ENCODE measurements at places on chromosomes 16 and 17.

GRCh38 chr17:50035421-50035879, 20.5 kb upstream of the ITGA3 start:
- DNase-seq = no peak

GRCh38 chr16:11676799-11677198, 8.5 kb downstream of the SNN start:
- no peak for DNase-seq

DNA sequence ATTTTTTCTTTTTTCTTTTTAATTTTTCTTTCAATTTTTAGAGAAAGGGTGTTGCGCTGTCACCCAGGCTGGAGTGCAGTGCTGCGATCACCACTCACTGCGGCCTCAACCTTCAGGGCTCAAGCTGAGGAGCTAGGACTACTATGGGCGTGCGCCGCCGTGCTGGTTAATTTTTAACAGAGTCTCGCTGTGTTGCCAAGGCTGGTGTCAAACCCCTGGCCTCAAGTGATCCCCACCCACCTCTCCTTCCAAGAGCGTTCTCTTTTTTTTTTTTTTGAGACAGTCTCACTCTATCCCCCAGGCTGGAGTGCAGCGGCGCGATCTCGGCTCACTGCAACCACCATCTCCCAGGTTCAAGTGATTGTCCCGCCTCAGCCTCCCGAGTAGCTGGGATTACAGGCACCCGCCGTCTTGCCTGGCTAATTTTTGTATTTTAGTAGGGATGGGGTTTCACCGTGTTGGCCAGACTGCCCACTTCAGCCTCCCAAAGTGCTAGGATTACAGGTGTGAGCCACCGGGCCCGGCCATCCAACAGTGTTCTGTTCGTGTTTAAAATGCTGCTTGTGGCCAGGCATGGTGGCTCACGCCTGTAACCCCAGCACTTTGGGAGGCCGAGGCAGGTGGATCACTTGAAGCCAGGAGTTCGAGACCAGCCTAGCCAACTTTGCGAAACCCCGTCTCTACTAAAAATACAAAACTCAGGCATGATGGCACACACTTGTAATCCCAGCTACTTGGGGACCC, 14.5 kb upstream of the RPL13 start:
- no peak for DNase-seq

DNA sequence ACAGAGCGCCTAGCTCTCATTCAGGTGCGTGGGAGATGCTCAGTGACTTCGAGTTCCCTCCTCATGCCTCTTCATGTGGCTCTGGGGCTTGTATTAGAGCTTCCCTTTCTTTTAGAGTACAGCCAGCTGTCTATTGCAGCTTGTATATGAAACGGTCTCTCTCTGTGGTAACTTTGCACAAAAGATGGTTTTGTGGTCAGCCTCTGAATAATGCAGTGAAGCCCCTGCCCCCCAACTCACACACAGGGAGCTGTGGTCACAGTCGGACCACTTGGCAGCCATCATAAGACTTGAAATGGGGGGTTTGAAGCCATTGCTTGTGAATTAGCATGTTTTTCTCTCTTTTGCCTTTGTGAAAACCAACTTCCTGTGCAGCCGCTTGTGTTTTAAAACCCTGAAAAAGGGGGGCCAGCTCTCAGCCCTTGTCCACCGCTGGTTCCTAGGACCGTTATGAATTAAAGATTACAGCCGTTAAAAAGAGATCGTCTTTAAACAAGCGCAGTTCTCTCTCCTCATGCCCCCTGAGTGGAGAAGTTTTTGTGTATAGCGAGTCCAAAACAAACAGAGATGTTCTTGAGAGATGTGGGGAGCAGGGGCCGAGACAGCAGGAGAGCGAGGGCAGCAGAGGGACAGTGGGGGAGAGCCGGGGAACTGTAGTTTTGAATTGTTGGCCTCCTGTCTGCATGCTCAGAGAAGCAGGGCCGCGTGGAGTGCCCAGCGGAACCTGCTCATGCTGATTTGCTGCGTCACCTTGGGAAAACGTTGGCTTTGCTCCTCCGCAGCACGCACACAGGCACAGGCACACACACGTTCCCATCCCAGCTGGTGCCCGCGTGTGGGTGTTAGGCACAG, 199.0 kb downstream of the MSI2 start:
- no peak for DNase-seq

GRCh38 chr16:7957151-7957550, 624.5 kb downstream of the RBFOX1 start:
- no peak for DNase-seq

DNA sequence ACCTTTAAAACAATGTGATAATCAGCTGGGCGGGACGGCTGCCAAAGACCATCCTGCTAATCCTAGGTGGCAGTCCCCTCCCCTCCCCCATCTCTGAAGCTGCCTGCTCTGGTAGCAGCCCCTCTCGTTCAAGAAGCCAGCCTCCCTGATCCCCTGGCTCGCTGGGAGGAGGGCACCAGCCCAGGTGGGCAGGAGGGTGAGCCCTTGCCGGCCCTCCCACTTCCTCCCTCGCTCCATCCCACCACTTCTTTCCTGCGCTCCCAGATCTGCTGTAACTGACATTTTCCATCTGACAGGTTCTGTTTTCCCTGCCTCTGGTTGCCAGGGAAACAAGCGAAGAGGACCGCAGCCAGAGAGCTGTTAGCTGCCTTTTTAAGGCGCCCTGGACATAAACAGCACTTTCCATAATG, 155.7 kb upstream of the TNRC6C start:
- peak; percentile 23 for DNase-seq

DNA sequence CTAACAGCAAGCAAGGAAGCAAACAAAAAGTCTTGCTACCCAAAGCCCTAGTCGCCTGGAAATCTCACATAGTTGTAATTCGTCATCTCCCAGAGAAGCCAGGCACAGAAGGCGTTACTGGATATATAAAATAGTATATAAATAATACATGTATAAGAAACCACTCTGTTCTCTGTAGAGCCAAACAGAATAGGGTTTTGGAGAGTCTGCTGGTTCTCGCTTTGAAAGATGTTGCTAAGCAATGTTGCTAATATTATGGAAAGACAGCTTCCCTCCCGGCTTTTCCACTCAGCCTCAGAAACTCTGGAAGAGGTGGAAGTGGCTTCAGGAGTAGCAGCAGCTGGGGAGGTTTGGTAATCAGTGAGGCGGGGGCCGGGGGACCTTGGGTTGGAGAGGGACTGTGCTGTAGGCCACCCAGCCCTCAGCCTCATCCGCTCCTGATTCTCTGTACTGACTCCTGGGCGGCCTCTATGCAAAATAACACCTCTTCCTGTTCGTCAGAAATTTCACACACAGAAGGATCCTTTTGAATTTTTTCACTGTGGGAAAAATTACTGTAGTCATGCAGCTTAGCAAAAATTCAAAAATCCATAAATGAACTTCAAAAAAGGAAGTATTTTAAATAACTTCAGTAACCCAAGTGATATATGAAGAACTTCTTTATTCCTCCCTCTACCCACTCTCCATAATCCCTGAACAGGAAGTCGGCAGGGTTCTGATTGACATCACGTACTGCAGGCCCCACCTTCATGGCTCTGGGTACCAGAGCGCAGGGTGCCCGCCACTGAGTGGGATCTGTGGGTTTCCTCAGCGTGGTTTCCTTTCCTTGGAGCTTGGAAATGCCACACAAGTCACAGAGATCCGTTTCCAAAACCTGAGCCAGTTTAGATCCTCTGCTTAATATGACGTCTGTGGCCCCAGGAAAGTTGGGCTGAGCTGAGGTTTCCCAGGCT, 51.4 kb downstream of the RAP1GAP2 start:
- no peak for DNase-seq

- DNase-seq = no peak
These were observed 4.3 kb downstream of the KCNJ2 start for GRCh38 chr17:70173681-70174080.

GRCh38 chr16:539901-540530, 12.5 kb downstream of the CAPN15 start:
- DNase-seq = no peak

DNA sequence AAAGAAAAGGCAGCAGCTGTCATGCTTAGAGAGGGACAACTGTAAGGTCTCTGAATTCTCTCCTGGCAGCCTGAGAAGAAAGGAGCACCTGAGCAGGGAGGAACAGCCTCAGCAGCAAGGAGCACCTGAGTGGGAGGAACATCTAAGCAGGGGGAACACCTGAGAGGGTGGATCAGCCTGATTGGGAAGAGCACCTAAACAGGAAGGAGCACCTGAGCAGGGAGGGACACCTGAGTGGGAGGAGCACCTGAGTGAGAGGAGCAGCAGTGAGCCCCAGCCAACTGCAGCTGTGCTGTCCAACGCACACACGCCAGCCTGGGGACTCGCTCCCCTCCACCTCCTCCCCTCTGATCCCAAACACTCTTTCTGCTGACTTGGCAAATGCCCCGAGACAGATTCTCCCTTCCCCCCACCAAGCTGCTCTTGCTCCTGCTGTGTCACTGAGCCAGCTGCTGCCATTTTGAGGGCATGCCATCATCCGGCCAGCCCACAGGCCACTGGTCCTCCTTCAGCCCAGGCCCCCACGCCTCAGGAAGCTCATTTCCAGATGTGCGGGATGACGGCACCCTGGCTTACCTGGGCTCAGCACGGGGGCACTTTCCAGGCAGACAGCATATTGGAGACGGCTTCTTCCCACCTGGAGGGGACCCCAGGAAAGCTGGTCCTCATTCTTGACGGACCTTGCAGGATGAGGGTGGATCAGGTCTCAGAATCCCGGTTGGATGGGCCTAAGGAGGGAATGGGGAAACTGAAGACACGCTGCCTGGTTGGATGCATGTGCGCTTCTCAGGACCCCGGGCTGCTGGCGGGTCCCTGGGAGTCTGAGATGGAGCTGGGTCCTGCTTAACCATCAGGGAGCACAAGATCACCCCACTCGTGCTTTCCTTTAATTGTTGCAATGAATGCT, 57.7 kb upstream of the RBFOX3 start:
- no peak for DNase-seq

- no peak for DNase-seq
These were observed 853.4 kb downstream of the KCNJ2 start for GRCh38 chr17:71022758-71023157.

DNA sequence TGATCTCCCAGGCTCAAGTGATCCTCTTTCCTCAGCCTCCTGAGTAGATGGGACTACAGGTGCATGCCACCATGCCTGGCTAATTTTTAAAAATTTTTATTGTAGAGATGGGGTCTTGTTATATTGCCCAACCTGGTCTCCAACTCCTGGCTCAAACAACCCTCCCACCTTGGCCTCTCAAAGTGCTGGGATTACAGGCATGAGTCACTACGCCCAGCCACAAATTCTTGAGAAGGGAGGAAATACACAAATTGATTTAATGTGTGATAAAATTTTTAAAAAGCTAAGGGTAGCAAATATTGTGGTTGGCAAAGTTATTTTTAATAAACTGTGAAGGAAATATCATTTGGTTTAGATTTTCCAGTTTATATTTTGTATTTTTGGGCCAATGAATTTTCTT, 9.6 kb downstream of the ITGAD start:
- DNase-seq = no peak

DNA sequence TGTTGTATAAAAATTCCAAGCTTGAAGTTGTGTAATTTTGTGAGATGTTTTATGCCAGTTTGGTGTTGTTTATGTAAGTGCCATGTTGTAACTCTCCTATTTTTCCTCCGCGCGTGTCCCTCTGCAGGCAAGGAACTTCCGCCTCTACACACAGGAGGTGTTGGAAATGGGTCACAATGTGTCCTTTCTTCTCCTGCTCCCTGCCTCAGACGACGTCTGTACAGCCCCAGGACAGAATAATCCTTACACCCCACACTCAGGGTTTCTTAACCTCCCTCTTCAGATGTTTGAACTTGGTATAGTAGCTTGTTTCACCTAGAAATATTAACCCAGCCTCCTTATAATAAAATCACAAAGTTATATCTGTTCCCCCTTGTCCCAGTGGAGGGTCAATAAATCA, 111.3 kb upstream of the NOG start:
- DNase-seq = no peak

DNA sequence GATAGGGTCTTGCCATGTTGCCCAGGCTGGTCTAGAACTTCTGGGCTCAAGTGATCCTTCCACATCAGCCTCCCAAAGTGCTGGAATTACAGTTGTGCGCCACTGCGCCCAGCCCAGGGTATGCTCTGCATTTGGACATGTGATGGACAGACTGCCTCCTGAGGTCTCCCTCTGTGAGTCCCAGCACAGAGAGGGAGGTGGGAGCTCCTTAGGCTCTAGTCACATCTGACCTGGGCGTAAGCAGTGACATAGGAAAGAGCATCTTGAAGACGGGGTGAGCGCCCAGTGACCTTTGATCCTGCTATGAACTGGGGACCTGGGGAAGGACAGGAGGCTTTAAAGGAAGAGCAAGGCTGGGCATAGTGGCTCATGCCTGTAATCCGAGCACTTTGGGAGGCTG, 2.2 kb upstream of the GFAP start:
- no peak for DNase-seq

- DNase-seq = no peak
These were observed 24.1 kb upstream of the BCAS3 start for GRCh38 chr17:60653569-60653968.

DNA sequence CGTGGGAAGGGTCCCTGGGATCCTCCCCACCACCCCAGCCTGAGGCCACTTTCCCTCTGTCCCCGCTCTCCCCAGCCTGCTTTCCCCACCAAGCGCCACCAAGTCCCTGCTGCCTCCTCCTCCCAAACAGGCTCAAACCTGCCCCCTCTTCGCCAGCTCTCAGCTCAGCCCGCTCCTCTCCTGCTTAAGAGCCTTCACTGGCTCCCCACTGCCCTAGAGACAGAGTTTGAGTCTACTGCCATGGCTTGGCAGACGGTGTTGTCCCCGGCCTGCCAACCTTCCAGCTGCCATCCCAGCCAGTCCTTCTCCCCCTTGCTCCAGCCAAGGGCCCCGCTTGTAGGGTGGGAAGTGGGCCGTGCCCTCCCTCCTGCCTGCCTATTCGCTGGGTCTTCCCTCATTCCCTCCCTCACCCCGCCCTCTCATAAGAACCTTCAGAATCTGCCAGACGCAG, 11.1 kb downstream of the IL4R start:
- no peak for DNase-seq

- no peak for DNase-seq
These were observed 18.0 kb downstream of the MYLK3 start for GRCh38 chr16:46730126-46730525.
